ENCODE measurements at places on chromosomes 5 and 9. TPM values are rescaled to one million over a fixed set of nuclear protein-coding genes. Genes with fewer than 3 reads are reported as not detected.
A peak's percentile ranks its signal among the peaks of the same experiment; 100 is the strongest.

DNA sequence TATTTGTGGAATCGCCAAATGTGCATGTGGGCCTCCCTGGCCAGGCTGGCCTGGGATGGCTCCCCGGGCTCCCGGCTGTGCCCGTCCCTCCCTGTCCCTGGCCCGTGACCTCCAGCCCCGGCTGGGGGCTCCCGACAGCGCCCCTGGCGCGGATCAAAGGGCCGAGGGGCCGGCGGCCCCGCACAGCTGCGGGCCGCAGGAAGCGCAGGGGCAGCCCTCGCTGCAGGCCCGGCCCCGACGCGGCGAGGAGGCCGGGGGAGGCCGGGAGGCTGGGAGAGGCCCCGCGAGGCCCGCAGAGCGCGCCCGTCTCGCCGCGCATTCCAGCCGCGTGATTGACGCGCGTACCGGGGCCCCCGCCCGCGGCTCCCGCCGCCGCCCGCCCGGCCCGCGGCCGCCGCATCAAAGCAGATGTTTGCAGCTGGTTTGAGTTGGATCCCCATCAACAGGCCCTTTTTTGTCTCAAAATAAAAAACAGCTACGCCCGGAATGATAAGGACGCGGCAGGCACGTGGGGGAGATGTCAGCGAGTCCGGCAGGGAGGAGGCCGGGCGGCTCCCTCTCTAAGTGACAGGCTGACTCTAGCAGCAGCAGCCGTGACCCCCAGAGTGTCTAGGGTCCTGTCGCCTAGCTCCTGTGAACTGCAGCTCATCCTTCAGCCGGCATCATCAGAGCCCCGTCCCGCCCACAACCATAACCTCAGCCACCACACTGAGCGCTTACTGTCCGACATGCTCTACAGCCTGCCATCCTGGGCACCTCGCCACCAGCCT, 69.4 kb downstream of the LMX1B start:
- no peak for DNase-seq
- peaks cover 7% of the 10 kb centered on the region for H3K27me3 ChIP-seq
- peak overlapping the region; percentile 46 for H3K4me3 ChIP-seq

DNA sequence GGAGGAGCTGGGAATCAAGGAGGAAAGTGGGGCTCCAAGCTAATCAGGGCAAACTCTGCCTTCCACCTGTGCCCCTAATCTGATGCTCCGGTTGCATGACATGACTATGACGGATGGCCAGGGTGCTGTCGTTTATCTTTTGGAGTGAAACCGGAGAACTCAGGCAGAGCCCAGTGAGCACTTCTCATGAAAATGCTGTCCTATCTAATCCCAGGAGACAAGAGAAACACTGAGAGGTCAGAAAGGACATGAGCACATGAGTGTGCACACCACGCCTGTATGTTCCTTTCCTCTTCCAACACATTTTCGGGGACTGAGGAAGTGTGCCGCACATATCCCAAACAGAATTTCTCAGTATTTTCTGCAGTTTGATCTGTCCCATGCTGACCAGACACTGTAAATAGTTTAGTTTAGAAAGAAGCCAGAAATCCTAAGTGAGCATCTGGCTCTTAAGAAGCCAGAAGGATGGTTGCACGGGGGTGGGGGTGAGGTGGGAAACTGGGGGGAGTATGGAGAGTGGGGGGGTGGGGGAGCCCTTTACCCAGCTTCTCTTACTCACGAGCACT, 217.1 kb downstream of the TSSK1B start:
- H3K4me3 ChIP-seq = no peak overlapping the region
- H3K4me1 ChIP-seq = no peaks in the 10 kb centered on the region
- no peaks in the 10 kb centered on the region for H3K27me3 ChIP-seq
- no peak for DNase-seq
- no peaks in the 10 kb centered on the region for H3K36me3 ChIP-seq
- H3K27ac ChIP-seq = no peak overlapping the region

DNA sequence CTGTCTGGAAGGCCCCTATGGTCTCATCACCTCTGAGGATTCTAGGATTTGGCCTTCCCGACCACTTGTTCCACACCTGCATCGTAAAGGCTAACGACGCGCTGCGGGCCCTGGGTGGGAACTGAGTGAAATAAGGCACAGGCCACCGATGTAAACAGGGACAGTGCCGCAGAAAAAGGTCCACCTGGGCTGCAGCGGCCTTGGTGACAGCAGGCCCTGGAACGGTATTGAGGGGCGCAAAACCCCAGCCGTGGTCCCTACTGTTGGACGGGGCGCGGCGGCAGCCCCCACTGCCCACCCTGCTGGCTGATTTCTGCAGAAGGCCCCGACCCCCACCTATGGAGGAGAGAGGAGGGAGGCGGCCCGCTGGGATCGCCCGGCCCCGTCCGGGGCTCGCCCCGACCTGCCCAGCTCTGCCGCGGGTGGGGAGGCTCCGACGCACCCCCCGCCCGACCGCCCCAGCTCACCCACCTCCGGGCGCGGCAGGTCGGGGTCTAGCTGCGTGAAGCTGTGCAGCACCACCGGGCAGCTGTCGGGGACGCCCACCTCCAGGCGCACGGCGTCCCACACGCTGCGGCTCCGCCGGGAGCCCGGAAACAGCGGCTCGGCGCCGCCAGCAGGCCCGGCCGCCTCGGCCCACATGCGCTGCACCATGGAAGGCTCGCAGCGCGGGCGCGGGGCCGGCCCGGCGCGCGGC, 391 bp downstream of the RALGDS start:
- DNase-seq = no peak
- peak overlapping the region; percentile 56 for H3K27ac ChIP-seq
- no peaks in the 10 kb centered on the region for H3K36me3 ChIP-seq
- no peaks in the 10 kb centered on the region for H3K27me3 ChIP-seq
- H3K4me1 ChIP-seq = peaks cover 14% of the 10 kb centered on the region

DMGDH gene
- 0.85 TPM for total RNA-seq

MAMDC4 gene
- total RNA-seq = 2.8 TPM

IL13 gene
- total RNA-seq = not detected

DNA sequence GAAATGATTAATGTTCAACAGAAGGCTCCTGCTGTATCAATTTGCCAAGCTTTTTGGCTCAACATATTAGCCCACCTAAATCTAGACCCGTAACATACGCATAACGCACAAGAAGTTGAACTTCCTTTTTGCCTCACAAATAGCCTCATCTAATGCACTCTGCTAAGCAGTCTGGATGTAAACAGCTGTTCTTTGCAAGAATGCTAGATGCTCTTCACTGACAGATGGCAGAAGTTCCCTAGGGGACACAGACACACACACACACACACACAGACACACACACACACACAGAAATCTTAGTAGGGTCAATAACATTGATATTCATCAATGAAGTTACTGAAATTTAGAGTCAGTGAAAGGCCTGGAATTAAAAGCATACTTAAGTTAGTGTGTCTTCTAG, 13.2 kb upstream of the PCA3 start:
- H3K27ac ChIP-seq = no peak overlapping the region
- DNase-seq = no peak
- H3K4me1 ChIP-seq = no peaks in the 10 kb centered on the region
- no peaks in the 10 kb centered on the region for H3K36me3 ChIP-seq
- H3K27me3 ChIP-seq = no peaks in the 10 kb centered on the region

- H3K36me3 ChIP-seq = peaks cover 26% of the 10 kb centered on the region
- no peaks in the 10 kb centered on the region for H3K27me3 ChIP-seq
- H3K27ac ChIP-seq = no peak overlapping the region
- no peak overlapping the region for H3K4me3 ChIP-seq
- DNase-seq = no peak
- H3K4me1 ChIP-seq = peaks cover 16% of the 10 kb centered on the region
Measured at GRCh38 chr9:129879991-129880653, 44.9 kb downstream of the USP20 start.

GRCh38 chr5:115209279-115209678, 39.6 kb upstream of the TRIM36 start:
- no peaks in the 10 kb centered on the region for H3K36me3 ChIP-seq
- H3K27ac ChIP-seq = no peak overlapping the region
- peaks cover 13% of the 10 kb centered on the region for H3K4me1 ChIP-seq
- H3K27me3 ChIP-seq = no peaks in the 10 kb centered on the region
- no peak overlapping the region for H3K4me3 ChIP-seq

GRCh38 chr5:132219981-132220380, 7.7 kb downstream of the P4HA2 start:
- H3K4me1 ChIP-seq = peaks cover 18% of the 10 kb centered on the region
- H3K27ac ChIP-seq = peak overlapping the region; percentile 41
- no peaks in the 10 kb centered on the region for H3K36me3 ChIP-seq

GRCh38 chr9:133673258-133673655, 37.1 kb downstream of the DBH start:
- no peaks in the 10 kb centered on the region for H3K4me1 ChIP-seq
- H3K36me3 ChIP-seq = no peaks in the 10 kb centered on the region
- H3K27me3 ChIP-seq = no peaks in the 10 kb centered on the region
- DNase-seq = no peak
- no peak overlapping the region for H3K27ac ChIP-seq
- no peak overlapping the region for H3K4me3 ChIP-seq

TMEM215 gene
- total RNA-seq = not detected

Measured in thoracic aorta (tissue), 2 donors.